Left ventricle myocardium inferior (tissue), 1 donor: ENCODE measurements at places on chromosomes 1 and 21. TPM values are rescaled to one million over a fixed set of nuclear protein-coding genes. Genes with fewer than 3 reads are reported as not detected.

GRCh38 chr1:27974417-27974781 lies 14.6 kb downstream of the XKR8 start:
- no peak for DNase-seq

DNA sequence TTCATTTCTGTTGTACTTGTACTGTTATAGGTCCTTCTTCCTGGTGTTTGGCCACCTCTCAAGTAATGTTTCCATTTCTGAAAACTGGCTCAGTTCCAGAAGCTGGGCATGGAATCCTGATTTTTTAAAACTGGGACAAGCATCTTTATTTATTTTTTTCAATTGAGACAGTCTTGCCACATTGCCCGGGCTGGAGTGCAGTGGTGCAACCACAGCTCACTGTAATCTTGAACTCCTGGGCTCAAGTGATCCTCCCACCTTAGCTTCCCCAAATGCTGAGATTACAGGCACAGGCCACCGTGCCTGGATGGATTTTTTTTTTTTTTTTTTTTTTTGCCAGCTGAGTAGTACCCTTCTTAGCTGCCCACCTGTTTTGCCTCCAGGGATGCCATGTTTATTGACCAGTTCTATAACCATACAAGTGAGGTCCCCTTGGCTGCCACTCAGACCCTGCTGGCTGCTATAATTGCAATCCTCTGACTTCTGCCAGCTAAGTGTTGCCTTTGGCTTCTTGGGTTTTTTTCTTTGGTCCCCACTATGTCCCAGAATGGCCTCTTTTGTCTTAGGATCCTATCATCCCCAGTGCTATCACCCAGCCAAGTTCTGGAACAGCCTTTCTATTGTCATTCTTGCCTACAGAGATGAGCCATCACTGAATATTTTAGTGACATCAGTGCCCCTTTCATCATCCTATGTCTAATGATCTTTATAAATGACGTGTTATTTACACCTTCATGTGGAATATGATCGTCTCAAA lies 3.9 kb upstream of the DIP2A start:
- DNase-seq, result no peak

GRCh38 chr1:217542136-217542777 lies 88.6 kb downstream of the GPATCH2 start:
- DNase-seq, result peak; percentile 23

DNA sequence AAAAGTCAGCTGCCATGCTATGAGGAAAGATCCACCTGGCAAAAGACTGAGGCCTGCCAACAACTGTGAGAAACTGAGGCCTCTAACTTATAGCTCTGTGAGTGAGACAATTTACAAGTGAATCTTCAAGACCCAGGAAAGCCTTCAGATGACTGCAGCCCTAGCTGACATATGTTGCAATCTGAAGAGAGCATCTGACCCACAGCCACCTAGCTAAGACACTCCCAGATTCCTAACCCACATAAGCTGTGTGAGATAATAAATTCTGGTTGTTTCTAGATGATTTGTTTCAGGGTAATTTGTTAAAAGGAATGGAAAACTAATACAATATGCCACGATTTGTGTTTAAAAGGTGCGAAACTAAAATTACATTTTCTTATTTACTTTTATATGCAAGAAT lies 55.1 kb downstream of the HFM1 start:
- no peak for DNase-seq

DNA sequence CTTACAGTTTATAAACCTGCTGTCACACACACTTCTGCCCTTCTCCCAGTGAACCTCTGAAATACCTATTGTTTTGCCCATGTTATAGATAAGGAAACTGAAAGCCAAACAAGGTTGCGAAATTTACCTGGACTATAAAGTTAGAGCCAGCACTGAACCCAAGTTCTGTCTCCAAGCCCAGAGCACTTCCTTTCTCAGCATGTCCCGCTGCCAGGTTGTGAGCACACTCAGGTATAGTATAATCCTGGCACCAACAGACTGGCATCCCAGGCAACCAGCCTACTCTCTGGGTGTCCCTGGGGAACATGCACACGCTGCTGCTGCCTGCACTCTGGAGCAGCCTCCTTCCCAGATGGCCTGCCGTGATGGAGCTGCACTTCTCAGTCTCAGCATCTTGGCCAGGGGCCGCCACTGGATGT lies 45.1 kb downstream of the PGBD5 start:
- DNase-seq, result no peak

DNA sequence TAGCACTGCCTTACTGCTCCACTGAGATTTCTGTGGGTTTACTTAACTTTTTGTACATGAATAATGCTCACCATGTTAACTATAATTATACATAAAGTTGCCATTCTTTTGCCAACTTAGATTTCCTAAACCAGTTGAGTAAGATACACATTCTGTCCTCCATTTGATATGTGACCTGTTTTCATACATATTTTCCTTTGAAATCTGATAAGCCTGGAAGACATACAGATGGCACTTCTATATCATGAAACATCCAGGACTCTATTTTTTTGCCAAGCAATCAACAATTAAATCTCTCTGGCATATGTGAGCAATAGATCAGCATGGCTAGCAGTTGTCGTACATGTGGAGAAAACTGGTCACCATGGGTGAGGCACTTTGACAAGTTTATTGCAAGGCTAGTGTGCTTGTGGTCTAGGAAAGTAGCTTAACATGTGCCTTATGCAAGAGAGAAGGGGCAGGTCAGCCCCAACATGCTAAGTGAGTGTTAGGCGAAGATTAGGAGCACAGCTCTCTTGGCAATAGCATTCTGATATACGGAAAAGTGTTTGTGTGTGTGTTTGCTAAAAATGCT lies 14.2 kb downstream of the PRRX1 start:
- DNase-seq, result no peak

- no peak for DNase-seq
Measured at GRCh38 chr21:33064623-33065390, 5.1 kb upstream of the OLIG1 start.

- no peak for DNase-seq
Measured at GRCh38 chr1:172112576-172112975, 271.3 kb downstream of the DNM3 start.

- DNase-seq, result no peak
Measured at GRCh38 chr1:2345297-2346075, 45.9 kb downstream of the MORN1 start.

DNA sequence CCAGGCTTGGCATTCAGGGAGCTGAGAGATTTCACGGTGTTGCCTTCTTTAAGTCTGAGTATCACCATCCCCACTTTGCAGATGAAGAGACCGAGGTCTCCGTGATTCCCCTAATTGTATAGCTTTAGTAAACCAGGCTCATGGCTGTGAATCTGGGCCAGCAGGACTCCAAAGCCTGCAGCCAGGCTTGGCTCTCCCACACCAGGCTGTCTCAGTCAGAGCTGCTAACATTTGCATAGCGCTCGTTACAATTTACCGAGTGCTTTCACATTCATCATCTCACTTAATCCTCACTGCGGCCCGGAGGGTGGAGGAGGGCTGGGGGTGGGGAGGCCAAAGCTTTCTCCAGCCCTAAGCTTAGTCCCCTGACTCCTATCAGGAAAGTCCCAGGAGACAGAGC lies 11.7 kb downstream of the C1orf94 start:
- DNase-seq, result no peak

- peak; percentile 20 for DNase-seq
Measured at GRCh38 chr1:93878501-93878888, 511 bp downstream of the DNTTIP2 start.

GRCh38 chr1:19676438-19676922 lies 11.8 kb downstream of the HTR6 start:
- peak; percentile 69 for DNase-seq

DNA sequence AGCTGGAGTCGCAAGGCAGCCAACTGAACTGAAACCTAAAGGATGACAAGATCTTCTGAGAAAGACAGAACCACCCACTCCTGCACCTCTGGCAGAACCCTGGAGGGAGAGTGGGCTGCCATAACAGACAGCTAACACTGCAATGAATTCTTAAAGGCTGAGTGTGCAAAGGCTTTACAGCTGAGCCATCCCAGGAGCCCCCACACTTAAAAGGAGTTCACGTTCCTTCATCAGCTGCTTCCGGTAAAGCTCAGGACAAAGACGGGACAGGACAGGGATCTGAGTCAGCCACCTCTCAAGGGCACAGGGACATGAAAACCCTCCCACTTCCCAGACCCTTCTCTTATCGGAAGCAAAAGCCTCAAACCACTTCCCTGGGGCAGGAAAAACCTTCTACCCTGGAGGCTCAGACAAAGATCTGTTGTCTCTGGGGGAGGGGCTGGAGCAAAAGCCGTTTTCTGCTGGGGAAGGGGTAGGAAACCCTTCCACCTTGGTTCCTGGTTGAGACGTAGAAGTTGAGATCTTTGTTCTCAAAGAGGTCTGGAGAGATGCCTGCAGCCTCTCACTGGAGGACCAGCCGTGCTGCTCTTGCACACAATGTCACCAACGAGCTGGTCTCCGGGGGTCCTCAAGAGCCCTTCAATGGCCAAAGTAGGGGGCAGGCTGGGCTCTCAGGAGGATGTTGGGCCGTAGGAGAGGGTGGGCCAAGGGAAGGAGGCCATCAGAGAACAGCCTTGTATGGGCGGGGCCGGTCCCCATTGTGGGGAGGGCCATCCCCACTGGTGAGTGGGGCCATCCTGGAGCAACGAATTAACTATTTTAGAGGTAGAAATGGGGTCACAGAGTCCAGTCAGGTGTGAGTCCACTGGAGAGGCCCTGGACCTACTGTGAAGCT lies 452.4 kb downstream of the PTPRU start:
- no peak for DNase-seq

- no peak for DNase-seq
Measured at GRCh38 chr1:186577216-186577615, 103.0 kb downstream of the PTGS2 start.

GRCh38 chr1:225253784-225254183 lies 174.1 kb downstream of the LBR start:
- no peak for DNase-seq

DNA sequence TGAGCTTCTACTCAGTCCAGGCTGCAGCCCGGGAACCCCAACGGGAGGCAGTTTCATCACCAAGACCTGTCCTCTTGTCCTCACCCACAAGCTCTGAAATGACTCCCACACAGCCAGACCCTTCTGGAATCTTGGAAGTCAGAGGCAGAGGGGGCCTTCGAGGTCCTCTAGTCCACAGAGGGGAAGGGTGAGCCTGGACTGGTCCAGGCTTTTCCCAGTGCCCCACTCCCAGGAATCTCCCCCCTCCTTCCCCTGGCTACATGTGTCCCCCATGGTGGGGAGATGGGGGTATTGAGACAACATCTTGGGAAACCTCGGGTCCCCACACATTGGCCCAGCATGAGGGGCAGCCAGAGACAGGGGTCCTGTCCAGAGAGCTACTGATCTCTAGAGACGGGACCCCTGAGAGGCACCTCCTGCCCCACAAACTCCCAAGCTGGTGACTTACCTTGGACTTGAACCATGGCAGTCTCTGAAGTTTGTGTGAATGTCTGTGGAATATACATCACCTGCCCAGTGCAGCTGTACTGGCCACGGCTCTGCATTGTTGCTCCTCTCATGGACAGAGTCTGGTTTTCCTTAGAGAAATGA lies 19.4 kb upstream of the SLAMF9 start:
- no peak for DNase-seq

DNA sequence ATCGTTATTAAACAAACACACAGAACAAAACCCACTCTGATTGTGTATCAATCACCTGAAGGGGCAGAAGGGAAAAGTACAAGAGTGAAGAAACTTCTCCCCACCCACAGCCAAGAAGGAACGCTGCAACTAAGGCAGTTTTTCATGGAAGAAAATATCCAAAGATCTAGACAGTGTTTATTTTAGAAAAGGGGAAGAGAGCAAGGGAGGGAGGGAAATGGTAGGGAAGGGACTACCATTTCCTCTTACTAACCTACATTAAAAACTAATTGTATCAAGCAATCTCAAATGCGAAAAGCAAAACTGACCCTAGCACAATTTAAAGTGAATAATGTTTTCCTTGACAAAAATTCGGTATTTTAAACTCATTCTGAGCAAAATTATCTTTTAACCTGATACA lies 3.5 kb downstream of the NRIP1 start:
- DNase-seq, result no peak

- DNase-seq, result no peak
Measured at GRCh38 chr1:204102739-204103430, 30.0 kb downstream of the SOX13 start.

GRCh38 chr1:58585581-58586151 lies 8.6 kb upstream of the TACSTD2 start:
- DNase-seq, result no peak

- no peak for DNase-seq
Measured at GRCh38 chr1:1370771-1371300, 4.2 kb downstream of the AURKAIP1 start.

DNA sequence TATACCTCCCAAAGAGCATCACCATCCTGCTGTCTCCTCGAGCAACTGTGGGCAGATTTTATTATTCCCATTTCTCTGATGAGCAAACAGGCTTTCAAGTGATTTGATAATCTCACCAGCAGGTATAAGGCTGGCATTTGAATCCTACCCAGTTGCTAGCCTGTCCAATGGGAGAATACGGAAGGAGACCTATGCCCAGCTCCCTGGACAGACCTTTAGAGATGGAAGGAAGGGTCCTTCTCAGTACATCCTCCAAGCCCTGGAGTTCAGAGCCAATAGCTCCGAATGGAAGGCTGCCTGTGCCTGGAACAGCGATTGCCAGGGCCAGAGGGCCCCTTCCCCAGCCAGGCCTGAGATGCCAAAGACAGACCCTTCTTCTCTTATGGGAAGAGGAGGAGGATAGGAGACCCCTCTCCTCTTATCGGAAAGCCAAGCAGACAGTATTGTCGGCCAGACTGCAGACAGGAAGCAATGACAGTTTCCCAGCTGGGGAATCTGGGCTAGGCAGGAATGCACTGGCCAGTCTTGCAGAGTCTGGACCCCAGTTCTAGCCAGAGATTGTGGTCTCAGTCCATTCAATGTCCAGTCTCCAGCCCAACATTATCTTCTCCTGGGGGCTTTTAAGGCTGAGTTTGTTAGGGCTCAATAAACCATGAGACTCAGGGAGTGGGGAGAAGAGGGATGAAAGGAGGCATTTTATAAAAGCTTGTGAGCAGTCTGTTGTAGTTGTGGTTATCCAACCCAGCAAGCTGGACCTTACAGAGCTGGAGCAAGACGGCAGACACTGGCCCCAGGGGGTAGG lies 2.0 kb downstream of the IFFO2 start:
- DNase-seq, result no peak

- no peak for DNase-seq
Measured at GRCh38 chr1:202365092-202365815, 16.8 kb downstream of the PPP1R12B start.

GRCh38 chr1:170578359-170578758 lies 46.4 kb downstream of the GORAB start:
- DNase-seq, result no peak

- no peak for DNase-seq
Measured at GRCh38 chr21:42343963-42344510, 6.8 kb downstream of the TFF2 start.

LGR6 gene
- total RNA-seq, result 0.60 TPM

VHLL gene
- total RNA-seq, result not detected

PDC gene
- not detected for total RNA-seq

NCAM2 gene
- total RNA-seq, result 4.4 TPM

WDR64 gene
- total RNA-seq, result not detected

MAP1LC3C gene
- total RNA-seq, result 0.19 TPM

LRRC8C gene
- 6.2 TPM for total RNA-seq

KRTAP21-2 gene
- not detected for total RNA-seq

CYP4X1 gene
- 2.1 TPM for total RNA-seq

TACSTD2 gene
- 0.16 TPM for total RNA-seq

UTS2 gene
- total RNA-seq, result not detected

FUBP1 gene
- 55.7 TPM for total RNA-seq

KDF1 gene
- 0.27 TPM for total RNA-seq

AKR7A2 gene
- 43.7 TPM for total RNA-seq

CCDC24 gene
- 1.4 TPM for total RNA-seq

GJB5 gene
- not detected for total RNA-seq

DIPK1A gene
- total RNA-seq, result 5.0 TPM

TMEM200B gene
- total RNA-seq, result 1.6 TPM

DNAJC28 gene
- 6.5 TPM for total RNA-seq

SYDE2 gene
- total RNA-seq, result 21.4 TPM

LCE2B gene
- total RNA-seq, result not detected

TSTD1 gene
- 13.4 TPM for total RNA-seq

FCRL4 gene
- total RNA-seq, result not detected
